ENCODE measurements at places on chromosomes 4 and X. TPM values are rescaled to one million over a fixed set of nuclear protein-coding genes. Genes with fewer than 3 reads are reported as not detected.
A peak's percentile ranks its signal among the peaks of the same experiment; 100 is the strongest.

DNA sequence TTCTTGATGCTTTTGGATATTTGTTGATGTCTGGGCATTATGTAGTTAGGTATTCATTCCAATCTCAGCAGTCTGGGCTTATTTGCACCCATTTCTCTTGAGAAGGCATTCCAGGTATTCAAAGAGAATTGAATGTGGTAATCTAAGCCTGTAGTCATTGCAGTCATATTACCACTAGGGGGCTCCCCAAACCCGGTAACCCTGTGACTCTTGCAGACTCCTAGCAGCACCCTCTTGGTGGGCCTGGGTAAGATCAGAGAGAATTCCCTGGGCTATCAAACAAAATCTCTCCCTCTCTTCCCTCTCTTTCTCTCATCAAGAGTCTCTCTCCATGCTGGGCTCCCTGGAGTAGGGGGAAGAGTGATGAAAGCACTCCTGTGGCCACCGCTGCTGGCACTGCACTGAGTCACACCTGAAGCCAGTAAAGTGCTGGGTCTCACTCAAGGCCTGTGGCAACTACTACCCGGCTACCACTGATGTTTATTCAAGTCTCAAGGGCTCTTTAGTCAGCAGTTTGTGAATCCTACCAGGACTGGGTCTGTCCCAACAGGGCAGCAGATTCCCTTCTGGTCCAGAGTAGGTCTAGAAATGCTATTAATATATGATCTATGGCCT lies 187.7 kb upstream of the NUDT10 start:
- DNase-seq = no peak

GRCh38 chrX:123049071-123049625 lies 134.9 kb upstream of the GRIA3 start:
- no peak for DNase-seq

- DNase-seq = peak; percentile 39
These were observed 3.1 kb upstream of the P2RY4 start for GRCh38 chrX:70262952-70263567.

GRCh38 chr4:1360423-1361283 lies 13.6 kb downstream of the UVSSA start:
- DNase-seq = no peak

Gene VCX
- not detected for total RNA-seq

Gene PIR
- 12.0 TPM for total RNA-seq

DNA sequence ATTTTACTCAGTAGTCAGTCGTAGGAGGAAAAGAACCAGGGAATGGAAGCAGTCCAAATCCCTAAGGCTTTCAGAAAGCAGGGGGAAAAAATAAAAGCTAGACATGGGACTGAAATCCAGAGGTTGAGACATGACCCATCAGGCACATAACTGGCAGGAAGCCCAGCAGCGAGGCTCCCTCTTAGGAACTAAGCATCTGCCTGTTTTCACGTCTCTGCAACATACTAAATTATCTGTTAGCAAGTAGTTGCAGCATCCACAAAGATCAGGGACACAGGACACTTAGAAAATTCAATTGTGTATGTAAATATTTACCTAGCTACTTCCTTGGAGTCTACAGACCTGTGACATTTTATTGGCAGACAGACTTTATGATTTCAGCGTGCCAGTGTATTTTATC lies 118.0 kb upstream of the EDNRA start:
- DNase-seq = peak; percentile 85

GRCh38 chr4:32133141-32133540 lies 1413.0 kb downstream of the PCDH7 start:
- no peak for DNase-seq

- no peak for DNase-seq
These were observed 33.9 kb downstream of the PDK3 start for GRCh38 chrX:24498975-24499374.

- no peak for DNase-seq
These were observed 9.7 kb downstream of the EFNB1 start for GRCh38 chrX:68838571-68838910.

Gene HELT
- not detected for total RNA-seq

Gene PI4K2B
- 2.0 TPM for total RNA-seq

DNA sequence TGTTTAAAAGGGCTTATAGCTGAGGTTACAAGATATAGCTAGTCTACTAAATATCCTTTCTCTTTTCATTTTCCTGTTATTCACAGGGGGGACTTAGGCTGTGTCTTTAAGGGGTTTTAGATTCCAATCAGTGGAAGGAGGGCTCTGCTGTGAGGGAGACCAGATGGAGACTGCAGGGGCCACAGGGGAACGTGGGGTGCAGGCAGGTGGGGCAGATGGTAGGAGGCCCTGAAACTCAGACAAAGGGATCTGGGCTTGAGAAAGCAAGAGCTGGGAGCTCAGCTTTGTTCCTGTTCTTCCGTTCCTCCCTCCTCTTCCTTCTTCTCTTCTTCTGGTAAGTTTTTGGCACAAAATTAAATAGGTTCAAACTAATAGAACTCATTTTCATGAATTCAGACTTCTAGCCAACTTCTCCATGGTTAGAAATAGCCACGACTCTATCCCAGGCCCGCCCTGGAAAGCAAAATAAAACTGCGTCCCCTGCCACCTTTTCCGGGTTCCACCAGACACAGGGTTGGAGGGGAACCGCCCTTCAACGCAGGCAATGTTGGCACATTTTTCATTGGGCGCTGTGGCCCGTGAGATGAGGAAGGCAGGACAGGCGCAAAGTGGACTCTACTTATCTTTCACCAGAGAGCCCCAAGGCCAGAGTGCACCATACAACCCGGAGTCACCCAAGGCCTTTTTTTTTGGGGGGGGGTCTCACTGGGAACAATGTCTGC lies 3.5 kb upstream of the TMSB4X start:
- peak; percentile 46 for DNase-seq

Gene GAGE12F
- not detected for total RNA-seq

Gene CCSER1
- total RNA-seq = 13.3 TPM

GRCh38 chr4:30073011-30073710 lies 647.0 kb upstream of the PCDH7 start:
- no peak for DNase-seq

- DNase-seq = no peak
These were observed 97.1 kb upstream of the NRK start for GRCh38 chrX:105725228-105725627.

GRCh38 chr4:99324361-99324760 lies 3.2 kb upstream of the ADH1B start:
- DNase-seq = no peak

Gene TCP11X2
- total RNA-seq = not detected

- no peak for DNase-seq
These were observed 89.4 kb downstream of the FTHL17 start for GRCh38 chrX:30982467-30982866.

DNA sequence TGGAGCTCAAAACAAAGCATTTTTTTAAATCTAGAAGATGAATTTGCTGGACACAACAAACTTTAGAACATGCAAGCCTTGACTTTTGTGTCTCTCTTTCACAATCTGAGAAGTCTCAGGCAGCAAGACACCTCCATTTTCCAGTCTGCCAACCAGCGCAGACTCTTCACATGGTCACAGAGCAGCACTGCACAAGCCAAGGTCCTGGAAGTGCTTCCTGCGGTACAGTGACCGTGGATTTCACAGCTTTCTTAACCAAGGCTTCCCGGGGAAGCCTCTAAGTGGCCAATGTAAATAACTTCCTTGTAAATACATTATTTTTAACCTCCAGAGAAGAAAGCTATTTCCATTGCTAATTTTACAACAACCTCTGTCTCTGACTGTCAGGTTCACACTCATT lies 31.2 kb downstream of the ZNF827 start:
- no peak for DNase-seq

- DNase-seq = no peak
These were observed 11.4 kb upstream of the SLAIN2 start for GRCh38 chr4:48329976-48330375.

- no peak for DNase-seq
These were observed 189.9 kb downstream of the NWD2 start for GRCh38 chr4:37434469-37434868.

GRCh38 chr4:188032583-188032982 lies 37.0 kb downstream of the ZFP42 start:
- DNase-seq = no peak

Gene ARHGAP36
- total RNA-seq = not detected

DNA sequence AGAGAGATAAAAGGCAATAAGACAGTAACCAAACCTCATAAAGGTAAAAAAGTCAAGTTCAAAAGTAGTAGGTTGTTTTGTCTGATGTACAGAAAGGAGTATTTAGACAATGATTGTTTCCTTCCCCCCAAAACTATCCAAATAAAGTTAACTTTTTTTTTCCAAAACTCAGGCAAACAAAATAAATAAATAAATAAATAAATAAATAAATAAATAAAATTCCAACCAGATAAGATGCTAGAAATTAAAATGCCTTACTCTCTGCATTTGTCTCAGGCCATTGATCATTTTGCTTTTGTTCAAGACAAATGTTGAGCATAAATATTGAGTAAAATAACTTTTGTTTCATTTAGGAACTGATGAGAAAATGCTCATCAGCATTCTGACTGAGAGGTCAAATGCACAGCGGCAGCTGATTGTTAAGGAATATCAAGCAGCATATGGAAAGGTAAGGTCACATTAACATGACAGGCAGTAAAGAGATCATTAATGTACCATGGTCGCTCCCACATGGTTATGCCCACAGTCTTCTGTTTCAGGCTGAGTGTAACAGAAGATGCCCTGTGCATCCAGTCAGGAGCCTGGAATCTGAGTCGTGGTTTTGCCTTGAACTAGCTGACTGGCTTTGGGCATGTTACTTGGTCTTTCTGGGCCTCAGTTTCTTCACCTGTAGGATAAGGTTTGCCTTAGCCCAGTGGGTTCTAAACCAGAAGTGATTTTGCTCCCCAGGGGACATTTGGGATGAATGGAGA lies 27.3 kb downstream of the ANXA3 start:
- no peak for DNase-seq

- DNase-seq = no peak
These were observed 5.5 kb upstream of the TRIM75 start for GRCh38 chr4:165048170-165048569.

DNA sequence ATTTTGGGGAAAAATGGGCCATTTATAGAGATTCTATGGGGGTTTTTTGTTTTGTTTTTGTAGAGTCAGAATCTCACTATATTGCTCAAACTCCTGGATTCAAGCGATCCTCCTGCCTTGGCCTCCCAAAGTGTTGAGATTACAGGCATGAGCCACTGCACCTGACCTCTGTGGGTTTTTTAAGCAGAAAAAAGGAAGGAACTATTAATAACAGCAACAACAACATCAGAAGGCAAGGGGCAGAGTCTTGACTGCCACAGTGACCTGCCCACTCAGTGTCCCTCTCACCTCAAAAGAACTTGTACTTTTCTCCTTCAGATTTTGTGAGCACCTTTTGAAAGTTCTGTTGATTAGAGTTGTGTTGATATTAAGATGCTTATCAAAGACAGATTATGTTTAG lies 48.1 kb downstream of the FNIP2 start:
- DNase-seq = no peak

Gene PAGE2B
- total RNA-seq = not detected

GRCh38 chr4:7326306-7326692 lies 108.4 kb downstream of the PSAPL1 start:
- DNase-seq = peak; percentile 20

DNA sequence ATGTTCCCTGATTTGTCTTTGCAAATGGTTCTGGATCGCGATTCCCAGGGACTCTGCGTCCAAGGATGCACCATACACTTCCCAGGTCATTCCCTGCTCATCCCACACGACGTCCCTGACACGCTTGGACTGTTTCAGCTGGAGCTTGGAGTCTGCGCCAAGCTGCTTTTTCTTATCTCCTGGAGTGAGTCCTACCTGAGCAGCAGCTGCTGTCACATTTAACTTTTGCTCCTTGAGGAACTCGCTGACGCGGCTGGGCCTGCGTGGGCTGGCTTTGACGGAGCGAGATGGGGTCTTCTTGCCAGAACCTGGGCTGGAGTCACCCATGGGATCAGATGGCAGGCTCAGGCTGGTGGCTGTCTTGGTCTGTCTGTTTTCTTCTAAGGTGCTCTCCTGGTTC lies 59.6 kb downstream of the GPRIN3 start:
- DNase-seq = peak; percentile 20

- DNase-seq = peak; percentile 39
These were observed 53.0 kb upstream of the KLF3 start for GRCh38 chr4:38610966-38611431.

DNA sequence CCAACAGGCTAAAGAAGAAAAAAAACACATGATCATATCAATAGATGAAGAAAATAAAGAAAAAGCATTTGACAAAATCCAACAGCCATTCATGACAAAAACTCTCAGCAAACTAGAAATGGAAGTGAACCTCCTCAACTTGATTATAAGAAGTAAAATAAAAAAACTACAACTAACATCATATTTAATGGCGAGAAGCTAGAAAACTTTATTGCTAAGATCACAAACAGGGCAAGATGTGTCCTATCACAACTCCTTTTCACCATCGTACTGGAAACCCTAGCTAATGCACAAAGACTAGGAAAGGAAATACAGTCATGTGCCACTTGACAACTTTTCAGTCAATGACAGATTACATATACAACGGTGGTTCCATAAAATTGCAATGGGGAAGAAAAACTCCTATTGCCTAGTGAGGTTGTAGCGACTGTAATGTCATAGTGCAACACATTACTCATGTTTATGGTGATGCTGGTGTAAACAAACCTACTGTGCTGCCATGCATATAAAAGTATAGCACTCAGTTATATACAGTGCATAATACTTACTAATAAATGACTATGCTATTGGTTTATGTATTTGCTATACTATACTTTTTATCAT lies 12.1 kb upstream of the MANBA start:
- DNase-seq = no peak

DNA sequence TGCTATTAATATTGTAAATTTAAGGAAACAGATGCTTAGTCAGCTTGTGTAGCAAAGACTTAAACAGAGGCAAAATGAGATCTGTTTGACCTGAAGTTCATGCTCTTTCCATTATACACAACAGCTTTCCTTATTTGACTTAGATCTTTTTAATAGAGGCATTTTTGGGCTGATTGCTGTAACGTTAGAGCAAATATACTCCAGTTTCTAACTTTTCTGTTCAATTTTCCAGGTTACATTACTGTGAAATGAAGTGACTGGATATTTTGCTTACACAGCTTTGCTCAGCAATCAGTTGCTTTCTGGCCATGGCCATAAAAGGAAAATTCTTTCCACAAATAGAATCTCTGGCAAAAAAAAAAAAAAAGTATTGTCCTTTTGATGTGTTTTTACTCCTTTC lies 146.2 kb downstream of the PCDH7 start:
- DNase-seq = no peak

All from left ventricle myocardium superior (tissue), 1 donor.